ENCODE measurements at places on chromosomes 7 and 10. TPM values are rescaled to one million over a fixed set of nuclear protein-coding genes. Genes with fewer than 3 reads are reported as not detected.

DNA sequence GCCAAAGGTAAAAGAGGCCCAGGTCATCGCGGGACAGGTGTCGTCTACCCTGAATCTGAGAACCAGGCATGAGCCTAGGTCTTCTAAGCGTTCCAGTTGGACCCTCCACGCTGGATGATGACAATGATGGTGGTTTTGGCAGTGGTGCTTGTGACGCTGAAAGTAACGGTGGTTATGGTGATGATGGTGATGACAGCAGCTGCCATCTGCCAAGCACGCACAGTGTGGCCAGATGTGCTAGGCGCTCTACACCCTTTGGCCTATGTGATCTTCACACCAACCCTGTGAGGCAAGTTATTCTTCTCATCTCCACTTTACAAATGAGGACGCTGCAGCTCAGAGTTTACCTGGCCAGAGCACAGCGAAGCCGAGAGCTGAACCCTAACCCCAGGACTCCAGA, 93.9 kb downstream of the FAM53B start:
- DNase-seq, result no peak

DNA sequence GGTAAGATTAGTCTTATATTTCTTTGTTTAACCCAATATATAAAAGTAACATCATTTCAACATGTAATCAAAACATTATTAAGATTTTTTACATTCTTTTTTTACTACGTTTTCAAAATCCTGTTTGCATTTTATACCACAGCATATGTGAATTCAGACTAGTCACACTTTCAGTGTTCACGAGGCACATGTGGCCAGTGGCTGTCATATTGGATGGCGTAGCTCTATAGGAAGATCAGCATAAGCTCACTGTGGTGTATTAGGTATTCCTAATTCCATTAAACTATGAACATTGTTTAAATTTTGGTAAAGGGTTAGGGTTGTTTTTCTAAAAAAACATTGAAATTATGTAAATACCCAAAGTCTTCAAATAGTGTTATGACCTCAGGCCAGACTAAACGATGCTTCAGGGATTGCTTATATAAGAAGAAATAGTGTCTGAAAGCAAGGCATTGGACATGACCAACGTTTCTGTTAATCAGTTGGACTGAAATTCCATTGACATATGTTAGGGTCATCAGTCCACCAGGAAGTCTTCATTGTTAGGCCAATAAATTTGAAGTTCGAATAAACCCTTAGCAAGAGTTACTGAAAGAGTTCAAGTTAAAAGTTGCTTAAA, 97.0 kb downstream of the BICC1 start:
- no peak for DNase-seq

DNA sequence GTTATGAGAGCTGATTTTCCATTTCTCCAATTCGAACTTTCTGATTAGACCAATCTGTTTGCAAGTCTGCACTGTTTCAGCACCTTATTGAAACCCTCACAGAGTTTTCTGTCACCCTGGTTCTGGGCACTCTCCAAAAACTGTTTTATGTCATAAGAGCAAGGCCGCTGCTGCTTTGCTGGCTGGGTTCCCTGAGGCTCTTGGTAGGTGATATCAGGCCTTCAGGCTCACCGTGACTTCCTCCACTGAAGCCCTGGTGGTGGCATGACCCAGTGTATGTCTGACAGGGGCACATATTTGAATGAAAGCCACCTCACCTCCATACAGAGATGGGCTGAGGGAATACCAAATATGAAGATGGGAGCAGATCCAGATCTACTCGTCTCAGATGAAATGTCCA, 8.3 kb downstream of the RABGEF1 start:
- no peak for DNase-seq

DNA sequence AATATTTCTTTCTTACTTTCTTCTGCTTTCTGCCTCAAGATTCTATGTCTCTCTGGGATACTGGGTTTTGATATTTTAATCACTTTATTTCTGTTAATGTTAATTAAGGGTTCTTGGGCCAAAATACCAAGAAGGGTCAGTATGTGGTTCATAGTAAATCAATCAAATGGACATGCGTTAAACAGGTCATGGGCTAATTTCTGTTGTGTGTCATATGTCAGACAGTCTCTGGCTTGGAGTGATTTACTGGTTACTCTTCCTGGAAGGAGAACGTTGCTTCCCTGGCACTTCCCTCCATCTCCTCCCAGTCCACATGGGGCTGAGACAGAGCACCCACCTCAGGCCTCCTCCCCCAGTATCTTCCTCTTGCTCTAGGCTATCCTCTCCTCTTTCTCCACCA, 489.1 kb downstream of the SUGCT start:
- DNase-seq, result no peak

- no peak for DNase-seq
These were observed 74.8 kb downstream of the VOPP1 start for GRCh38 chr7:55497521-55497920.

DNA sequence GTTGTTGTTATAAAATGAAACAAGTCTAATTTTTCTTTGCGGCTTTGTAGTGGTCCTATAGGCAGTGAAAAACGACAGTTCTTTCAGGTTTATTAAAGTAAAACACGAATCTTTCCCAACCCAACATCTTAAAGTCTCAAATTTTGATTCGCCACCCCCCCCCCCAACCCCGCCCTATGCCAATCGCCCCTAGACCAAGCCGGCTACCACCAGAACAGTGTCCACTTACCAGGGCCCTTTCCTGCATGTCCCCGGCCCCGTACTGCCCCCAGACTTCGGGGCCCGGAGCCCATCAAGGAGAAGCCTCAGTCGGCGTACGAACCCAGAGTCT, 335 bp upstream of the CHCHD1 start:
- DNase-seq, result no peak

SVIL gene
- polyA plus RNA-seq, result 42.4 TPM

TAS2R4 gene
- polyA plus RNA-seq, result 5.4 TPM

CXCL12 gene
- polyA plus RNA-seq, result 381 TPM

DNA sequence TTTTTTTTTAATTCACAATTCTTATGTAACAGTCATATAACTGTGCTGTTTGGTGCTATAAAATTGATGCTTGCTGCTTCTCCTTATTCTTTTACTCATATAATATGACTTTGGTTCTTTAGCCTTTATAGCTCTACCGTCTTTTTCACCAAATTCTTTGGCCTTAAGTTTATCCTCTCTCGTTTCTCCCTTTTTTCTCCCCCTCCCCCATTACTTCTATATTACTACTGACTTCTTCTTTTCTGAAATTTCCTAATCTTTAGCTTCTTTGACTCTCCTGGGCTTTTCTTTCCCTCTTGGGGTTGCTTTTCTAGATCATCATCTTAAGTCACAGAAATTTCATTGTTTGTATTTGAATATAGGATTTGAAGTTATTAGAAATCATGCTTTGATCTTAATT, 3.8 kb downstream of the BCCIP start:
- no peak for DNase-seq

MMP21 gene
- polyA plus RNA-seq, result 0.51 TPM
